Calu3 (cell line): ENCODE measurements at places on chromosomes 3 and 15.

DNA sequence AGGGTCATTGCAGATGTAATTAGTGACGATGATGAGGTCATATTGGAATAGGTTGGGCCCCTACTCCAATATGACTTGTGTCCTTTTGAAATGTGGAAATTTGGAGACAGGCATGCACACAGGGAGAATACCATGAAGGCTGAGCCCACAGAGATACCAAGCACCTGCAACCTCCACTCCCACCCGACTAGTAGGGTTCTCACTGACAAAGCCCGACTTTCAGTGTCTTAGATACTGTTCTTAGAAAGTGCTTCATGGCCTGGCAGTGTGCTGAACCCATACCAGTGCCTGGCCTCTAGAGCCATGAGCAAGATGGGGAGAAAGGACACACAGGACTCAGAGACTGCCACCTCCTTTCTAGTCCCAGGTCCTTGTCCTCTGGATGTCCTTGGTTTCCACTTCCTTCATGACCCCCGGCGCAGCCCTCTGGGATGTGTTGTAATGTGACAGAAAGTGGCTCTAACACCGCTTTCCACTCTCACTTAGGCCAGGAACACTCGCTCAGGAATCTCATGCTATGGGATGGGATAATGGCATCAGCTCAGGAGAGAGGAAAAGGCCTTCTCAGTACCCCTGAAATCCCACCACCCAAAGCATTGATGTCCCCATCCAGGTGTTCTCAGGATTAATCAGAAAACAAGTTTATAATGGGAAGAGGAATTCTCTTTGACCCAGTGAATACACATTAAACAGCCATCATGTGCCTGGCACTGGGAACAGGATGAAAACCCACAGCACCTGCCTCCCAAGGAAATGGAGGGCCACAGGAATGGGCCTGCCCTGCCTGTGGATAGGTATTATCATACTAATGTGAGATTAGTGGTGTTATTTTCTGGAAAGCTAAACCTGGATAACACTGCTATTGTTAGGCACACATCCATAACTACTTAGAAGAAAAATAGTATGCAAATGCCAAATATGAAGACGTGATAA is 59.9 kb downstream of the RPL39L start:
- DNase-seq, result no peak

DNA sequence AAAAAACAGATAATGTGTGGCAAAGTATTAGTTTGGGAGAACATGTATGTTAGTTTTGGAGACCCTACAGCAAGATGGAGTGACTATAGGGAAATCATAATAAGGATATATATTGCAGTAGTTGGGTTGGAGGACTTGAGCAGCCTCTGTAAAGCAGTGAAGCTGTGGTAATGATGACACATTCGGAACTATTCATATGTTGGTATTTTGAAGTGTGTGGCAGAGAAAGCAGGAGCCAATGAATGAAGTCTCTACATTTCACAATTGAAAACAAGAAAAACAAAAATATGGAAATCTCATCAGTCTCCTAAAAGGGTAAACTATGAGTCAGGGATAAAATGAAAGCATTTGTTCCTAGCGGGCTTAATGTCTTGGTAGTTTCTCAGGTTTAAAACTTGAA is 645.9 kb downstream of the OTOL1 start:
- DNase-seq, result no peak

DNA sequence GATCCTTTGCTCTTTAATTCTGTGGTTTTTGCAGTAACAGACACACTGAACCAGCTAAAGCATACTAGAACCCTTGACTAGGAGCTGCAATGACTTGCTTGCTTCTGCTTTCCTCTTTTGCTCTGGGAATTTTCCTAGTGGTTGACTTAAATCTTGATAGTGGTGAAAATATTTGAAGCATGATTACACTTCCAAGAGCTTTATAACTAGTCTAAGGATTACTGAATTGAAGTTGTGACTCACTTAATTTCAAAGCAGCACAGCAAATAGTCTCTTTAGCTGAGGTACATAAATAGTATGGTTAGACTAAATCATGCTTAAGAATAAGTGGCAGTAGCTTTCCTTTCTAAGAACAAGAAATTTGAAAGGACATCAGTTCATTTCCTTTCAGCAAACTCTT is 513.5 kb upstream of the GBE1 start:
- DNase-seq, result no peak

- no peak for DNase-seq
These were observed 325.7 kb upstream of the EPHA6 start for GRCh38 chr3:96488708-96489107.

DNA sequence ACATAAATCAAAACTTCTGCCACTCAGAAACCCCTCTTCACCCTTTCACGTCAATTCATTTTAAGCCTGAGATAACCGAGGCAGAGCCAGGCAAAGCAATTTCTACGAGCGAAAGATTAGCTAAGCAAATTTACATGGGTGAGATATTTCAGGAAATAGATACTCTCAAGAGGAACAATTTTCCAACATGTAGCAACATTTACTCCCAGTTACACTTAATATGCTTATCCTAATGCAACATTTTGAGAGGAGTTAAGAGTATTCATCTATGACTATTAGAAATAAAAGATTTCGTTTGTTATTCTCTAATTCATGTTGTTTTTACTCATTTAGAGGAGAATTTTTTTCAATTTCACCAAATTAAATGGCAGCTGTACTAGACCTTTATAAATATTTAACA is 837 bp downstream of the TMC3 start:
- DNase-seq, result no peak

- DNase-seq, result no peak
These were observed 3.9 kb upstream of the CHSY1 start for GRCh38 chr15:101255615-101256241.
